ENCODE measurements at places on chromosomes 13 and 19. TPM values are rescaled to one million over a fixed set of nuclear protein-coding genes. Genes with fewer than 3 reads are reported as not detected.

GRCh38 chr19:4991996-4992698 is 23.2 kb downstream of the KDM4B start:
- no peak for DNase-seq

MTUS2 gene
- not detected for total RNA-seq

GRCh38 chr19:2612619-2613249 is 89.8 kb downstream of the GNG7 start:
- no peak for DNase-seq

ZNF682 gene
- 13.9 TPM for total RNA-seq

GRCh38 chr13:94656766-94657165 is 55.1 kb downstream of the GPR180 start:
- DNase-seq, result peak; percentile 59

DNA sequence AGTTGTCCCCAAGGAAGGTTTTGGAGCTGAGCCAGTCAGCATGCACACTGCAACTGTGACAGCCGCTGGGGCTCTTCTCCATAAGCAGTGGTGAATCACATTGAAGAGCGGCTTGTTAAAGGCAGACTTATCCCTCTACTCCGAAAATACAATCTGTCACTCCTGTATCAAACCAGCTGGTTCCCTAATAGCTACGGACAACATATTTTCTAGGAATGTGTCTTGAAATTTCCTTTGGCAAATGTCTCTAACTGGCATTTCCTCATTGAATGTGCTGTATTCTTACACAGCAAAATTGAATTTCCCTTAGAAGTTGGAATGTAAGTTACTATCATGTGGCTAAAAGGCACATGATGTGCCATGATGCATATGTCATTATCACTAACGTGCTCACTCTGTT is 104.0 kb upstream of the GPR12 start:
- DNase-seq, result no peak

USHBP1 gene
- total RNA-seq, result not detected

CPAMD8 gene
- total RNA-seq, result 0.34 TPM

LRFN3 gene
- 5.7 TPM for total RNA-seq

- DNase-seq, result no peak
Measured at GRCh38 chr13:73891805-73892204, 242.4 kb downstream of the KLF12 start.

DNA sequence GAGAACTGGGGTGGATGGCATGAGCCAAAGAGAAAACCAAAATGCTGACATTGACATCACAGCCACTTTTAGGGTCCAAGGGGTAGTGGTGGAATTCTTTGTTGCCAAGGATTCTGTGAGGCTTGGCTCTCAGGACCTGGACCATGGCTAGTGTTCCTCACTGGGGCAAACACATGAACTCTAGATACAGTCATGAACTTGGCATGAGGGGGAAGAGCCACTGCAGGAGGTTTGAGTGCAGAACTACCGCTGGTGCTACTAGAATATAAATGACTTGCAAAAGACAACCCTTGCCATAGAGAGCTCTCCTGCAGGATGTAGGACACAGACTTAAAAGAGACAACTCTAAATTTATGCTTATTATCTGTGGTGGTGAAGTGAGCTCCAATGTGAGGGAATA is 29.8 kb upstream of the FRY start:
- DNase-seq, result no peak

DNA sequence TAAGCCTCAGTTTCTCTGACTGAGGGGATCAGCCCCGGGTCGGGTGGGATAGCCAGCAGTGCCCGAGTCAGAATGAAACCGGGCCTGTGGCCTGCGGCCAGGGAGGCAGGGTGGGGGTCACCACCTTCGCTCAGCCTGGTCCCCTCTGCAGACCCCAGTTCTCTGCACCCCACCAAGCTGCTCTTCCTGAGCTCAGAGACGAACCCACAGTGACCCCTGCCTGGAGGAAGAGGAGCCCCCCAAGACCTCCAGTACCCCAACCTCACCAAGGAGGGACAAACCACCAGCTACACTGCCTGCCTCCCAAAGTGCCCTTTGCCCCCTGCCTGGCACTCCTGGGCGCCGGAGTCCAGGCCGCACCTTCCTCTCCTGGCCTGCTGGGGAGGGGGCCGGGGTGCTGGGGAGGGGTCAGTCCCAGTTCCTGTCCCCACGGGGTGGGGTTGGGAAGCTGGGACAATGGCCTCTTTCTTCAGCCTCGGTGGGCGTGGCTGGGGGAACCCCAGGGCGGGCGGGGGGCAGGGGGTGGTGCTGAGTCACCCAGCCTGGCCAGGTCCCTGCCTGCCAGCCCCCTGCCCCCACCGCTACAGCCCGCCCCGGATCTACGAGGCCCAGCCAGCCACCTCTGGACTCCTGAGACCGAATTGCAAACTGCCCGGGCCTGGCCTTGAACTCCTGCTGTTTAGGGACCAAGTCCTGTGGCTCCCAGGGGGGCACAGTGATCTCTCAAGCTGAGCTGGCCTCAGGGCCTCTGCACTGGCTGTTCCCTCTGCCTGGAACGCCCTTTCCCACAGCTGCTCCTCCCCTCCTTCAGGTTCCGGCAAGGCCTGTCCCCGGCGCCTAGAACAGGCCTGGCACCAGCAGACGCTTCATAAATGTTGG is 14.3 kb downstream of the ZBTB7A start:
- no peak for DNase-seq

- DNase-seq, result peak; percentile 11
Measured at GRCh38 chr19:13396250-13397080, 109.8 kb downstream of the CACNA1A start.

DNA sequence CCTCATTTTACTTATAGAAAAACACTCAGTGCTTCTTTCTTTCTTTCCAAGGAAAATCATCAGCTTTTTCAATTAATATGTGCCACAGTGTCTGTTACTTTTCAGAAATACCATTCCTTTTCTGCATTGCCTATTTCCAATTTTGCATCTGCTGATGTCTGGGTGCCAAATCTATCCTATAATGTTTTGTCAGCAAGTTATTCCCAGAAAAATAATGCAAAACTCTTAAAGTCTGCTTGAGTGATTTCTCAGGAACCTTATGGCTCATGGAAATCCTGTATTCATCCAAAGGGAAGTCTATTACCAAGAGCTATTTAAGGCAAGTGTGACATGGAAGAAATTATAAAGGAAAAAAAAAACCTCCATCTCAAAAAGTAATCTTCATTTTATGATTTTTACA is 224.4 kb downstream of the FGF14 start:
- no peak for DNase-seq

ZNF653 gene
- 2.3 TPM for total RNA-seq

DCT gene
- not detected for total RNA-seq

GRCh38 chr19:56477429-56478338 is 539 bp upstream of the ZNF667 start:
- DNase-seq, result no peak

ZNF583 gene
- 1.9 TPM for total RNA-seq

- no peak for DNase-seq
Measured at GRCh38 chr13:100102042-100102441, 13.1 kb downstream of the PCCA start.

DNA sequence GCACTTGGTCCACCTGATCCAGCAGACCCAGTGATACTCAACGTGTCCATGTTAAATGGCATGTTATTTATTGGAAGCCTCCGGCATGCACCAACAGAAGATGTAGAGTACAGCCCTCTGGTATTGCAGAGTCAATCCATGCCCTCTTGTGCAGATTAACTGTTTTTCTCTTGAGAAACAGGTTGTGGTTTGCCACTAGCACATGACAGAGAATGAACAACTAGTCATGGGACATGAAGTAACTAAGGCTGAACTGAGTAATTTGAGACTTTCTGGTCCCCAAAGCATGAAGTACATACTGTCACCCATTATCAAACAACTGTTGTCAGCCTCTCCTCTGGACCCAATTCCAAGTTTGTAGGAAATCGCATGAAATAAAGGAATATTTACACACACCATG is 3.2 kb downstream of the ZNF562 start:
- no peak for DNase-seq

GRCh38 chr13:32967584-32968182 is 48.5 kb upstream of the KL start:
- no peak for DNase-seq

GRCh38 chr19:52941941-52942385 is 18.7 kb upstream of the ZNF888 start:
- no peak for DNase-seq

DNA sequence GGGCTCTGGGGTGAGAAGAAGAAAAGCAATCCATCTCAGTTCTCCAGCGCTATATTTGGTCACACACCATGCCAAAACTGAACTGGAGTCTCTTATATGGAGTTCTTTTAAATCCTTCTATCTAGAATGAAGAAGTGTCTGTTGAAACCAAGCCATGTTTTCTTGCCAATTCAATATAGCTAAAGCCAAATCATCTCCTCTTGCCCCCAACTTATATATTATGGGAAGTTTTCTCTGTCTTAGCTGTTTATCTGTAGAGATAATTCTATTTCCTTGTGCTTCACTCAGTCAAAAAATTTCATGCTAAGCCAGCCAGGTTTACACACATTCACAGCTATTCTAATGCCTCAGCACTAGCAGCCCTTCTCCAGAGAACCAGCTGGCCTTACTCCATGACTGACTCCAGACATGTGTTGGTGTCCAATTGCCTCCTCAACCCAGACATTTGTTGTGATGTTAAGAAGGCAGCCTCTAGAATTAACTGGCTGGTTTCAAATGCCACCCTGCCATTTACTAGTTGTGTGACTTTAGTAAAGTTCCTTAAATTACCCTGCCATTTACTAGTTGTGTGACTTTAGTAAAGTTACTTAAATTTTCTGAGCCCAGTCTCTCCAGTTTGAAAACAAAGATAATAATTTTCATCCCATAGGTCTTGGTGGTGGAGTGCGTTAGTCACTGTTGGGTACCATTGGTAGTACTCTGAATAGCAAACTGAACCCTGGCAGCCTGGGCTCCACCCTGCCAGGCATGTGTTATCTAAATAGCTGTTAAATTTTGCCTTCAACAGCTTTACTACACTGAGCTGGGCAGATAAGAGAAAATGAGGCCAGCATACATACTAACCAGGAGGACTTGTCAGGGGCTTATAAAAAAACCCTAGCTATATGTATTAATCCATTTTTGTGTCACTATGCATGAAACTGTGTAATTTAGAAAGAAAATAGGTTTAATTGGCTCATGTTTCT is 525.1 kb downstream of the LMO7 start:
- no peak for DNase-seq

DNA sequence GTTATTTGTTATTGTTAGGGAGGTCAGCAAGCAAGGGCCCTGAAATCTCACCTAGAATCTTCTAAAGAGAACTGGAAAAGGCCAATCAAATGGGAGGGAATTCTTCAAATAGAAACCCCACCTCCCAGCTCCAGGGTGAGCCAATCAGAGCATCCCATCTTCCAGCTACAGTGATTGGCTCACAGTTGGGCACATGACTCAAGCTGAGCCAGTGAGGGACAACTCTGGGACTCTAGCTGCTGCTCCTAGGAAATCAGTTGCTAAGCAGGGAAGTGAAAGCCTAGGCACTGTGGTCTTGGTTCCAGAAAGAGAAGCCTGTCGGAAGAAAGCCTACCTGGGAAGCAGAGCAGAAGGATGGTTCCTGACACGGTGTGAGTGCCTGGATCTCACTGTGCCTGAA is 13.4 kb downstream of the TM6SF2 start:
- no peak for DNase-seq

DNA sequence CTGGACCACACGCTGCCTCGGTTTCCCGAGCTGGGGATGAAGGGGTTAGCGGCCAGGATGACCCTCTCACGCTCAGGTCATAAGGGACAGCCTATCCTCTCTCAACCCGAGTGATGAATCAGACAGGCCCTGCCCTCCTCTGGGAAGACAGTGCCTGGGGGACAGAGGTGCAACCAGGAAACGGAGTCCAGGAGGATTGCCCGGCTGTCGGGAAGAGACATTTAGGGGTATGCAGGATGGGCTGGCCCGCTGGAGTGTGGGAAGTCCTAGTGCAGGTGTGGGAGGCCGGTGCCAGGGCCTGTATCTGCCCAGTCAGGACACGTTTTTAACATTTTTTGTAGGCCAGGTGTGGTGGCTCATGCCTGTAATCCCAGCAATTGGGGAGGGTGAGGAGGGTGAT is 8.3 kb downstream of the LSM7 start:
- DNase-seq, result no peak

DNA sequence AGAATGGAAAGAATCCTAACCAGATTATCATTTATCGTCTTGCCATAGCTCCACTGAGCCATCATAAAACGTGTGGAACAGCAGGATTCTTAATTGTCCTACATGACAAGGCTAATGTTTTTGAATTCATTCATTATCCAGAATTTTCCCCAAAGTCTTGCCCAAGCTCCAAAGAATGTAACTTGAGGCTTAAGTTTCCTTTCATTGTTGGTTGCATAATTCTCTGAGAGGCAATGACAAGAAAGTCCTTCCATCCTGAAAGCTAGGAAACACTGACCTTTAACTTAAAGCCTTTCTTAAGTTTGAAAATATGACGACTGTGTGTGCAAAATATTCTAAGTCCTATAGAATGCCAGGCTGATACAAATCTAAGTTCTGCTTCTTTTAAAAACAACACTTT is 546.1 kb downstream of the SUCLA2 start:
- DNase-seq, result no peak

GRCh38 chr19:5130371-5131030 is 161.6 kb downstream of the KDM4B start:
- DNase-seq, result no peak

DNA sequence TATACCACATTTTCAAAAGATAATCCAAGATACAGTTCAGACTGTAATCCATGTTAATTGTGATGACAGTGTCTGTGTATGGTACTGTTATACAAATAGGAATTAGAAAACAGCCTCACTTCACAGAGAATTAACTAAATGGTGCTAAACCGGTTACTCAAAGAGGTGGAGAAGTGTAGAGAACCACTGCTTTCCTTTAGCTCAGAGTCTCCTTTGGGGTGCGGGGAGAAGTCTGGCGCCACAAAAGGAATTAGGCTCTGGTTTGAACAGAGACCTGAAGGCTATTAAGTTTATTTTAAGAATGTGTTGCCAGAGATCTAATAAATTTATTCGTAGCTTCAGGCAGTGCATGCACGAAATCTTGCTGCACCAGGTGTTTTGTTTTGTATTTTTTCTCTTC is 65.8 kb downstream of the FREM2 start:
- DNase-seq, result no peak

DNA sequence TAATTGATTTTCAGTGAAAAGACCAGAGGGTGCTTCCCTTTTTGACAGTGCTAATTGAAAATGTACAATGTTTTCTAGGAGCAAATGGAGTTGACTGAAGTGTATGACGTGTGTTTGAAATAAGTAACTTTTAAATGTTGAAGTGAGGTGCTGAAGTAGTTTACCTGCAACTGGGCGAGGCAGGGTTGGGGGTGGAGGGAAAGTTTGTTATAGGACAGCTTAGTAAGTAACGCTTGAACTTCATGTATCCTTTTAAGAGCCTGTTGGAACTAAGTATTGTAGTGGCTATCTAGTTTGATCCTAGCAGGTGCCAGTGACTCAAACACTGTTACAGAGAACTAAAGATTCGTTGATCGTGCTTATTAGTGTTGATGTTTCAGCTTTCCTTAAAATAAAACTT is 5.9 kb downstream of the SLAIN1 start:
- no peak for DNase-seq

- DNase-seq, result no peak
Measured at GRCh38 chr19:33125929-33126388, 6.0 kb upstream of the WDR88 start.

- no peak for DNase-seq
Measured at GRCh38 chr13:113926301-113926761, 47.5 kb downstream of the C13orf46 start.

CEACAM5 gene
- total RNA-seq, result not detected

GRCh38 chr19:39637891-39638290 is 17.8 kb upstream of the LGALS16 start:
- DNase-seq, result no peak

- peak; percentile 31 for DNase-seq
Measured at GRCh38 chr19:38964738-38965137, 10.8 kb downstream of the FBXO17 start.

Data from SJSA1 (cell line).